ENCODE measurements at places on chromosomes 6 and 20.

GRCh38 chr20:51563486-51564332, 21.2 kb upstream of the NFATC2 start:
- DNase-seq, result peak; percentile 15

GRCh38 chr6:93416571-93417420, 2.6 kb downstream of the EPHA7 start:
- no peak for DNase-seq

DNA sequence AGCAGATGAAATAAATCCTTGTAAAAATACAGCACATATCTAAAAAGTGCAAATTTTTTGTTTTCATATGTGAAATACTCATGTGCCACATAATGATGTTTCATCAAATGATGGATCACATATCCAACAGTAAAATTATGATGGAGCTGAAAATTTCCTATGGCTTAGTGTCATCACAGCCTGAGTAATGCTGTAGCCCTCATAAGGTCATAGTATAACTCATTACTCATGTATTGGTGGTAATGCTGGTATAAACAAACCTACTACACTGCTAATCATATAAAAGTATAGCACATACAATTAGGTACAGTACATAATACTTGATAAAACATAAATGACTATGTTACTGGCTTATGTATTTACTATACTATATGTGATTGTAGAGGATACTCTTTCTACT, 12.9 kb downstream of the TSPYL1 start:
- no peak for DNase-seq

DNA sequence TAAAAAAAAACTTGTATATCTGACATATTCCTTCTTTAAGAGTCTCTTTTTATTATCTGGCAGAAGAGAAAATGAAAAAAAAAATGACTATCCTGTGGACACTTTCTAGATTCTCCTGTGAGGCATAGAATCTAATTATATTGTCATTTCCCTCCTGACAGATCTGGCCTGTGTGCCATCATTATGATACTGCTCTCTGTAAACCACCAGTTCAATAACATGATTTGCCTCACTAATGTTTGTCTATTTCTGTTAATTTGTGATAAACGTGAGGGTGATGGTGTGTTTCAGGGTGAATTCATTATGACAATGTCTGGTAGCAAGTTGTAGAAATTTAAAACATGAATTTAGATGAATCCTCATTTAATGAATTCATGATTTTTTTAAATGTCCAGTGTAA, 844.5 kb upstream of the ADGRB3 start:
- no peak for DNase-seq

DNA sequence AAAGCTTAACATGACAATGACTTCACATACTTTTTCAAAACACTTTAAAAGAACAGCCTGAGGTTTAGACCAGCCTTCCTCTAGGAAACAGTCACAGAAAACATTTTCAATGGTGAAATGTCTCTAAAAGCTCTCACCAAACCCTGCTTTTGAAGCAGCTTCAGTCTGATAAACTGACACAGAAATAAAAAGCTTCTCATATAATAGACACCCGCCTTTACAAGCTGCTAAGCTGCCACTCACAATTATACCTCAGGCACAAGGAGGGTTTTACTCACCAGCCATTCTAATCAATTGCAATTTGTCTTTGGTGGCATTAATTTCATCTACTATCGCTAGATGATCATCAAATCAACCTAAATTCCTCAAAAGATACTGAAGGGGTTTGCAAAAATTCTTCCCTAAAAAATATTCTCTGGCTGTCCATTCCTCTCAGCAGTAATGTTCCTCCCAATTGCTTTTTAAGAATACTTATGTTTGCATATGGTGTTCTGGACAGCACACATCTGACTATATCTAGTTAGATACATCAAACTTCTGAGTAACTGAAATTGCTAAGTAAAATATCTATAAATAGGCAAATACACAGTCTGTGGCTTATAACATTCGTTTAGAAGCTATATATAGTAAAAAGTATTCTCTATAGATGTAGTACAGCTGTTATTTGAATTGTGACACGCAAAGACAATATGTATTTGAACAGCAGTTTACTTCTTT, 29.4 kb downstream of the KIF13A start:
- no peak for DNase-seq

- DNase-seq, result no peak
These were observed 187.1 kb downstream of the EYA4 start for GRCh38 chr6:133428295-133428694.

GRCh38 chr20:25051386-25052155, 6.4 kb downstream of the ACSS1 start:
- no peak for DNase-seq

DNA sequence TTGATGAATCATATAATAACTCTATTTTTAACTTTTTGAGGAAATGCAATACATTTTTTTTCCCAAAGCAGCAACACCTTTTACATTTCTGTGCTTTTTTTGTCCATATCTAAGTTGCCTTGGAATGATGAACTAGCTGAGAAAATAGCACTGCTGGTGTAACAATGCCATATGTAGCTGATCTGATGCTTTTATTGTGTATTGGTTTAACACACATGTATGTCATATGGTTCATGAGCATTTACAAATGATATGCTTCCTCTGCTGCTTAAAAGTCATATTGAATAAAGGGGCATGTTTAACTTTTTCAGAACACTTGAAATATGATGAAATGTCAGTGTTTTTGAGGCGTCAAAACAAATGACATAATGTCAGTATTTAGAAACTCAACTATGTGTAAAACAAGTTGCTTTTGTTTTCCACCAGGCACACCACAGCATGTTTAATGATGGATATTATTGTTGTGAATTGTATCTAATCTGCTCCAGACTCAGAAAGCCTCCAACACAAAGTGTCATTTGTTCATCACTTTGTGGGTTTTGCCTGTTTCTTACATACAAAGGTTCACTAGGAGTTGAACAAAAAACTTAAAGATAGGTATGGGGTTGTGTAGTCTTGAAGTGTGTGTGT, 775.8 kb upstream of the FLRT3 start:
- no peak for DNase-seq

- DNase-seq, result peak; percentile 53
These were observed 59.7 kb downstream of the HIVEP2 start for GRCh38 chr6:142885182-142885867.

- no peak for DNase-seq
These were observed 11.9 kb downstream of the ASF1A start for GRCh38 chr6:118905851-118906250.

GRCh38 chr6:16267428-16268263, 29.3 kb downstream of the GMPR start:
- no peak for DNase-seq

GRCh38 chr6:18323935-18324705, 59.8 kb upstream of the DEK start:
- DNase-seq, result no peak

DNA sequence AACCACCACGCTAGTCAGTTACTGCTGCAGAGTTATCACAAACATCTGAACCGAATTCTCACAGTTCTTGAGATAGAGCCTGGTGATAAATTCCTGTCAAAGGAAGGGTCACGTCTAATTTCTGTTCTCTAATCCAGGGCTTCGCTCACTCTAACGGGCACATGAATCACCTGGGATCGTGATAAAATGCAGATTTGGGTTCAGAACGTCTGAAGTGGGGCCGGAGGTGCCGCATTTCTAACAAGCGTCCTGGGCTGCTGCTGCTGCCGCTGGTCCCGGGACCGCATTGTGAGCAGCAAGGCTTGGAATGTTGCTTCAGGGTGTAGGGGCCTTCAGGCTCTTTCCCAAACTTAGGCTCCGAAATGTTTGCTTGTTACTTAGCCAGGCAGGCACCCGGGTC, 264.1 kb downstream of the CDC5L start:
- DNase-seq, result no peak
